ENCODE measurements at places on chromosomes 12 and 14.

- DNase-seq: no peak
Measured at GRCh38 chr12:93019212-93019927, 90.3 kb upstream of the EEA1 start.

- no peak for DNase-seq
Measured at GRCh38 chr12:71440763-71441748, 1.5 kb downstream of the LGR5 start.

DNA sequence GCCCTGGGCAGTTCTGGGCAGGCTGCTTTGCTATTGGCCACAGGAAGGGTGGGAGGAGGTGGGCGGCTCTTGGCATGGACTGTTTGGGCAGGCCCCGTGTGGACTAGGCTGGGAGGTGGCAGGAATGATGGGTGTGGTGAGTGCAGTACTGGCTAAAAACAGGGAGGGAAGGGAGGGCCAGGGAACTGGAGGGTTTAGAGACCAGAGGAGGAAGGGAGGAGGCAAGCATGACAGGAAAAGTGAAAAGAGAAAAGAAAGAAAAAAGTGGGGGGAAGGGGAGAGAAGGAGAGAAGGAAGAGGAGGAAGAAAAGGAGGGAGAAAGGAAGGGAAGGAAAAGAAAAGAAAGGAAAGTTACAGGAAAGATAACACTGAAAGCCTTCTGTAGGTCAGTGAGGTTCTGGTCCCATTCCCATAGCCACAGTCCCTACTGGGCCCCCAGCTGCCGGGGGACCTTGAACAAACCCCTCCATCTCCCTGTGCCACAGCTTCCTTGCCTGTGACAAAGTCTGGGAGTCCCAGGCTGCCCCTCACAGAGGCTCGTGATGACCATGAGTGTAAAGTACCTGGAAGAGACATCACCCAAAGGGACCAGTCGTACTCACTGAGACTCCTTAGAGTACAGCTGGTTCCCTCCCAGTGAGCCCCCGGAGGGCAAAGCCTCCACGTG is 1.1 kb upstream of the C14orf132 start:
- DNase-seq: no peak

DNA sequence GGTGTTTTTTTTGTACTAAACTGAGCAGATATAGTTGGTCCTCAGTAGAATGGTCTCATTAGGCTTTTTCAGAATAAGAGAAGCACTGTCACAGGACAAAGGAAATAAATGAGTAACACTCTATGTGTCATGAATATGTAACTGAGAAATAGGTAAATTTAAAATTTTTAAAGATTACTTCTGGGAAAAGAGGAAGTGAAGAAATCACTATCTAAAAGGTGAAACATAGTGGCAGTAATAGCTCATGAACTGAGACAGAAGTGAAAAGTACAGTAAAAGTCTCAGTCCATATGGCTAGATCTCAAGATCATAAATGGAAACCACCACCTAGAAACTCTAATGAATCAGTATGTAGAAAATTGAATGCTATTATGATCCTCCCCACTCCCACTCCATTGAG is 89.3 kb upstream of the TTC7B start:
- DNase-seq: no peak

GRCh38 chr12:57240926-57241401 is 10.0 kb downstream of the STAC3 start:
- DNase-seq: no peak

GRCh38 chr12:64598831-64599230 is 11.5 kb upstream of the RASSF3 start:
- no peak for DNase-seq

DNA sequence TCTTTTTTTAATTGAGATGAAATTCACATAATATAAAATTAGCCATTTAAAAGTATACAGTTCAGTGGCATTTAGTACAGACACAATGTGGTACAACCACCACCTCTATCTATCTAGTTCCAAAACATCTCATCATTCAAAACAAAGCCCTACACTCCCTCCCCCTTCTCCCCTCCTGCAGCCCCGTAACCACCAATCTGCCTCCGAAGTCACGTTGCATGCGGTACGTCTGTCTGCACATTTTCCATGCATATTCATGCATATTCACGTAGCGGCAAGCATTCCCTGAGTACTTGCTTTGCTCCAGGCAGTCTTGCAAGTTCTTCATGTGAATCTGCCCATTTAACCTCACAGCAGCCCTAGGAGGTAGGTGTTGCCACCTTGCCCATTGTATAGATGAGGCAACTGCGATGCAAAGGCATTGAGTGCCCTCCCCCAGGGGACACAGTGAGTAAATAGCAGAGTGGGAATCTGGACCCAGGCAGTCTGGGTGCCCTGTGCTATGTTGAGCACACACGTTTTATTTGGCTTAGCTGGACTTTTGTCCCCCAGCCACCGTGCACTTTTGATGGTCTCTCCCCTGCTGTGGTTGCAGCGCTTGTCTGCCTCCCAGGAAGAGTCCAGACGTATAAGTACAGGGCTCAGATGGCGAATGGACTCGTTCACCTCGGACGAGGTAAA is 43.4 kb downstream of the RIN3 start:
- no peak for DNase-seq

- no peak for DNase-seq
Measured at GRCh38 chr14:92507174-92507768, 6.3 kb upstream of the RIN3 start.

GRCh38 chr14:34256223-34256622 is 205.8 kb downstream of the SPTSSA start:
- no peak for DNase-seq

DNA sequence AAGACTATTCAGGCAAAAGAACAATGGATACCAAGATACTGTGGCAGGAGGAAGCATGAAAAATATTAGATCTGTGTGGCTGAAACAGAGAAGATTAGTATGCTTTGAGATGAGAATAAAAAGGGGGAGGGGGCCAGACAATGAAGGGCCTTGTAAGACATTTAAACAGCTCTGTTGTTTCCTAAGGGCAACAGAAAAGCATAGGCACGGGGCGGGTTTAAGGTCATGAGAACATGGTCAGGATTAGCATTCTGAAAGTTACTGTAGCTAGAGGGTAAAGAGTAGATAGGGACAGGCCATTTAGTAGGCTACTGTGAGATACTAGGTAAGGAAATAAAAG is 18.6 kb downstream of the INTS13 start:
- DNase-seq: no peak

DNA sequence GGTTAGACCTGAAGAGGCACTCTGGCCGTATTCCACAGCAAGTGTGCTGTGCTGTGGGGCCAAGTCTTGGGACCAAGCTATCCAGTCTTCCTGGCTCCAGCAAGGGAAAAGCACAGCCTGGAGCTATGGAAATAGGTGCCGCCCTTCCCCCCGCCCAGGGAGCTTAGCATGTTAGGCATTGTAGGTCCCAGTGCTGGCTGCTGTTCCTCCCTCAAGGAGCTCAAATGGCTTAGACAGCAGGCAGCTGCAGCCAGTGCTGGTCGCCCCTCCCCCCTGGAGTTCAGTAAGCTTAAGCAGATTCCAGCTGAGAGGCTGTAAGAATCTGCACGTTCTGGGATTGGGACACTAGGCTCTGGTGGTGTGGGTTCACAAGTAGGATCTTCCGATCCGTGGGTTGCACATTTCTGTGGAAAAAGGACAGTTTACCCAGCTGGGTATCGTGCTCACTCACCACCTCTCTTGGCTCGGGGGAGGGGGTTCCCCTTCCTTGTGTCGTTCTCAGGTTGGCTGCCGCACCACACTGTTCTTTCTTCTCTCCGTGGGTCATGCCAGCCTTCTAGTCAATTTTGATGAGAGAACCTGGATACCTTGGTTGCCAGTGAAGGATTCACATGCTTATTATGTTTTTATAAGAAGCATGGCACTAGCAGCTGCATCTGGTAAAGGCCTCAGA is 127.3 kb downstream of the CNTN1 start:
- DNase-seq: peak; percentile 25

- DNase-seq: no peak
Measured at GRCh38 chr12:28388879-28389278, 198.6 kb downstream of the CCDC91 start.

Data from muscle of arm (tissue), 14 donors.